ENCODE measurements at places on chromosomes 12 and 14.
A peak's percentile ranks its signal among the peaks of the same experiment; 100 is the strongest.

GRCh38 chr12:39502726-39503125 is 59.8 kb upstream of the KIF21A start:
- no peak for DNase-seq

DNA sequence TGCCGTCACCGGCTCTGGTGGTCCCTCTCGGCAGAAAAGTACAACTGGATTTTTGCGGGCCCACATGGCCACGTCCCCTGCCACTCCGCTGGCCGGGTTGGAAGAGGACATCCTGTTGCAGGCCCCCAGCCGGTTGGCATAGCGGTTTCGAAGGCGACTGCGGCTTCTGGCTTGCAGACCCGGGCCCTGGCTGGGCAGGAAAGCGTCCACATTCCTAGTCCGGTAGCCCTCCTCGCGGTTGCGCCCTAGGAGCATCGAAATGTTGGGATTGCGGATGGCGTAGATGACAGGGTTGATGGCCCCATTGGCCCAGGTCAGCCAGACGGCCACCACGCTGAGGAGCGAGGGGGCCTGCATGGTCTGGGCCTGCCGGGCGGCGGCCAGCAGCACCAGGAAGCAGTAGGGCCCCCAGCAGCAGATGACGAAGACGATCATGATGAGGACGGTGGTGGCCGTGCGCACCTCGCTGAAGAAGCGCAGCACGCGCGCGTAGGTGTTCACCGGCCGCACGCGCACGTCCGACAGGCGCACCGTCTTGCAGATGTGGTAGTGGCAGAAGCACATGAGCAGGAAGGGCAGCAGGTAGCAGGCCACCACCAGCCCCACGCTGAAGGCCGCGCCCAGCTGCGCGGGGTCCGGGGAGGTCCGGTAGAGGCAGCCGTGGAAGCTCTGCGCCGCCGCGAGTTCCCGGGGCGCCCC is 1.2 kb downstream of the GPR135 start:
- peak; percentile 4 for DNase-seq

GRCh38 chr12:53419756-53420155 is 3.9 kb upstream of the AMHR2 start:
- no peak for DNase-seq

GRCh38 chr14:96452684-96453083 is 49.5 kb upstream of the PAPOLA start:
- DNase-seq, result no peak

DNA sequence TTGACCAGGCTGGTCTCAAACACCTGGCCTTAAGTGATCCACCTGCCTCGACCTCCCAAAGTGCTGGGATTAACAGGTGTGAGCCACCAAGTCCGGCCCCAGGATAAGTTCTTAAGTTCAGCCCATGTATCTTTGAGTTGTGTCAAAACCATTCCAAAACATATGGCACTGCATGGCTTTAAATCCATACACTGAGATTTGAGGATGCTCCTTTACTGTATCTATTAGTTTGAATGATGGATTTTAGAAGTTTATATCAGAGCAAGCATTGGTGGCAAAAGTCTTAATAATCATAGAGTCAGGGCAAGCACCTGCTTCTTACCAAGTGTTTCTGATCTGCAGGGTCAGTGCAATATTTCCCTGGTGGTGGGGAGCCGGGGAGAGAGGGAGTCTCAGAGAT is 6.1 kb downstream of the KRT6B start:
- DNase-seq, result no peak

DNA sequence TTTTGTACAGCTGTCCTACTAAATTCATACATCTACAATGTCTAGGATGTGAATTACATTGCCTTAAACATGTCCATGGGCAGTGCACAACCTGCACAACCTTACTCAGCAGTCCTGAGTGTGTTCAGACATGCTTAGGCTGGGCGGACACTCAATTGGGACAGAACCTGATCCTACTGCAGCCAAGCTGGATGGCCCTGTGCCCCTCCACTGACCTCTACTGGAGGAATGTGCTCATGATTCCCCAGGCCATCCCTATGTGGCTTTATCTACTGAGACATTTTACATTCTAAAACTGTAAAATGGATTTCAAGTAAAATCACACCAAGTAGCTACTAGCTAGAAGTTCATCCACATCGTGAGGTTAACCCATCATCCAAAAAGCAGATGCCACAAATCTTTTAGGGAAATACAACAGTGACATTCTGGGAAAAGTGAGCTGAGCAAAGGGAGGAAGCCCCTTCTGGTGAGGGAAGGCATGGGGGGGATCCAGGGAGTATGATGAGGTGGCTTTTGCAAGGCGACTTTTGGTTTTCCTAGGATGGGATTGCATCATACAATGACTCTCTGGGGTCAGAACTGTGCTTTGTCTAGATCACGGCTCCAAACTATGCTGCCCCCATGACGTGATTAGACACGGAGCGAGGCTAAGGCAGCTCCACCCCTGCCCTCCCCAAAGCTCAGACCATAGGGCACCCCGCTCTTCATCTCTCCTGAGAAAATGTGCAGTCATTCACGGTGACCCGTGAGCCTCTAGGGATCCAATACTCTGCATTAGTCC is 911.7 kb upstream of the TMEM132C start:
- DNase-seq, result no peak

DNA sequence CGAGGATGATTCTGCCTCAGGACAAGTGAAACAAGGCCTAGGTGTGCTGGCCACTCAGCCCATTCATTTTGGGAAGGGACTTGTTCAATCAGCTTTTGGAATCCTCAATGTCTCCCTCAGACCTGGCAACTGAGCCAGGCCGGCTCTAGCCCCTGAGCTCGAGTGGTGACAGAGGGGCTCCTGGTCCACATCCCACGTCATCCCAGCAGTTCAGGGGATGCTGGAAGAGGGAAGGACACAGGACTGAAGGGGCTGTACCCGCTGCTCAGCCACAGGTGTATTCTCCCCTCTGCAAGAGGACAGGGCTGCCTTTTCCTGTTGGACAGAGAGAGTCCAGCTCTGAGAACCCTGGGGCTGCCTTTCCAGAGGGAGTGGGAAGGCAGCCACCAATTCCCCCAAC is 244.6 kb upstream of the SFSWAP start:
- DNase-seq, result no peak

- no peak for DNase-seq
Observed at GRCh38 chr12:99611599-99611998, 36.0 kb upstream of the GARIN6 start.

DNA sequence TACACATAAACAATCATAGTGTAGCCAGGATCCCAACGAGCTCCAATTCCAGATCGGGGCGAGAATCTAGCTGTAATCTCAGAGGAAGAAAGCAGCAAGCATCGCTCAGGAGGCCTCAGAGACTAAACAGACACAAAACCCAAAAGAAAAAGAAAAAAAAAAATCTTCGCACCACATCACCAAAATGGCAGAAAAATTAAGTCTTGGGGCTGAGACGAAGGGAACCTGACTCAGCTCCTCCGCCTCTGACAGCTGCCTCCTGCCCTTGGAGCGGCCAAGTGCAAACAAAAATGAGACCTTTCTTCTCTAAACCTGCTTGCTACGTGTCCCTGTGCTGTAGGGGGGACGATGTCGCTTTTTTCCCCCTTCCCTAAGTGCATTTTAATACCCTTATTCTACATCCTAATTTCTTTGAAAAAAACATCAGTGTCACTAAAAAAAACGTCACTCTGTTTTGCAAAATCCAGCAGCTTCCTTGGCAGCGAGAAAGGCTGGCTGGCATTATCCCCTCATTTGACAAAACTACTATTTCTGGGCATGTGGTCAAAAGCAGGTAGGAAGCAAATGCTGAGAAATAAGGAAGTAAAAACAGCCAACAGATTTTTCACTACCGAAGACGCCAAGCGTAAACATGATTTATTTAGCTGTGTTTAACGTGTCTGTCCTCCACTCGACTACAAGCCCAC is 30.5 kb downstream of the BCL11B start:
- DNase-seq, result peak; percentile 58

GRCh38 chr12:56590237-56590830 is 39.8 kb downstream of the BAZ2A start:
- DNase-seq, result no peak

- DNase-seq, result no peak
Observed at GRCh38 chr14:97283426-97283825, 486.2 kb downstream of the VRK1 start.

GRCh38 chr14:90521930-90522483 is 125.2 kb downstream of the CALM1 start:
- DNase-seq, result no peak

GRCh38 chr14:63857466-63858030 is 4.7 kb downstream of the SYNE2 start:
- peak; percentile 68 for DNase-seq

DNA sequence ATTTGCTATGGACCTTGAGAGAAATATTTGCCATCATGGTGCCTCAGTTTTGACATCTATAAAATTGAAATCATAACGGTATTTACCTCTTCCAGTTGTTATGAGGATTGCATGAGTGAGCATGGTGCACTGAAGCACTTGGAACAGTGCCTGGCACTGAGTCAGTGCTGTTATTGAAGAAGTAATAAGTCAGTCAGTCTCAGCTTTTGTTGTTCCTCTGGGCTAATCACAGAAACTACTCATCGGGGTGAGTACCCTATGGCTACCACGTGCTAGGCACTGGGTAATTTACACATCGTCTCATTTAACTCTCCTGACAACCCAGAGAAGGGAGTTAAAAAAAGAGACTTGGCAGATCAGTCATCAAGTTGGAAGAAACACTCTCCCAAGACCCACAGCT is 159.5 kb upstream of the NRXN3 start:
- DNase-seq, result no peak

GRCh38 chr12:2653461-2653965 is 141.3 kb upstream of the FKBP4 start:
- no peak for DNase-seq

GRCh38 chr14:31855262-31855661 is 221.8 kb upstream of the ARHGAP5 start:
- no peak for DNase-seq

- DNase-seq, result no peak
Observed at GRCh38 chr12:114477989-114478395, 72.0 kb upstream of the TBX5 start.

- no peak for DNase-seq
Observed at GRCh38 chr14:103568952-103569351, 6.2 kb downstream of the COA8 start.

- DNase-seq, result no peak
Observed at GRCh38 chr14:64391113-64391725, 3.1 kb downstream of the MTHFD1 start.

DNA sequence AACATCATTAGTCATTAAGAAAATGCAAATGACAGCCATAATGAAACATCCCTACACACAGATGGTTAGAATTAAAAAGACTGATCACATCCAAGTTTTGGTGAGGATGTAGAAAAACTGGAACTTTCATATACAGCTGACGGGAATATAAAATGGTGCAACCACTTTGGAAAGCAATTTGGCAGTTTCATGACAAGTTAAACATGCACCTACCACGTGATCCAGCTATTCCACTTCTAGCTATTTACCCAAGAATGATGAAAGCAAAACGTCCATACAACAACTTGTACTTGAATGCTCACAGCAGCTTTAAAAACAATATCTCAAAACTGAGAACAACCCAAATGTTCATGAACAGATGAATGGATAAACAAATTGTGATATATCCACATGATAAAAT is 77.9 kb upstream of the AVPR1A start:
- DNase-seq, result no peak

DNA sequence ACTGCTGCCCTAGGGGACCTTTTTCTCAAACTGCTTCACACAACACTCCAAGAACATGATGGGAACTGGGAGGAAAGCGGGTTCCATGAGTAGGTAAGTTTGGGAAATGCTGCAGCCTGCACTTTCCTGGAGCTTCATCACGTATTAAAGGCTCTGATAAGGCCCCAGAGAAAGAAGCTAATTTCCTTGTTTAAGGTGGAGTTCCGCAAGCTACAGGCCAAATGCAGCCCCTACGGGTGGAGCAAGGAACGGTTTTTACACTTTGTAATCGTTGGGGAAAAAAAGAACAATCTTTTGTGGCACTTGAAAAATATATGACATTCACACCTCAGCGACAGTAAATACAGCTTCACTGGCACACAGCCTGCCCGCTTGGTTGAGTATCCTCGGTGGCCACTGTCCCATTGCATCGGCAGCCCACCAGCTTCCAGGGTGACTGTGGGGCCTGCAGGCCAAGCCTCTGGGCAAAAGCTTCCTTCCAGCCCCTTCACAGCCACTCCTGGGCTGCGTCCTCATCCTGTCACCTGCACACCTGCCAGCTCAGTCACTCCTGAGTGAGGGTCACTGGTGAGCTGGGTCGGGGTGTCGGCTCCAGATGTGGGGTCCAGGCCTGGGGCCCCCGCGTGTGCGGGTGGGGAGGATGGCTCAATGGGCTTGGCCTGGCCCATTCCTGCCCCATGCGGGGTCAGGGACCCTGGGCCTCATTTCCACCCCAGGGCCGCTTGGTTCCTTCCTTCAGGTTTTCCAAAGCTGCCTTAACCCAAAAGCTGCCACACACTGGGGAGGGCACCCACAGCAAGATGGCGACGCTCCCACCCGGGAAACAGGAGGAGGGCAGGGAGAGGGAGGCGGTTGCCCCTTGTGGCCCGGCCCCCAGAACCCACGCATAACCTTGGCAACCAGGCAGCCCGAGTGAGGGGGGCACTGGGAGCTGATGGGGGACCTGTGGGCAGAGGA is 2.4 kb downstream of the AMN start:
- DNase-seq, result no peak

DNA sequence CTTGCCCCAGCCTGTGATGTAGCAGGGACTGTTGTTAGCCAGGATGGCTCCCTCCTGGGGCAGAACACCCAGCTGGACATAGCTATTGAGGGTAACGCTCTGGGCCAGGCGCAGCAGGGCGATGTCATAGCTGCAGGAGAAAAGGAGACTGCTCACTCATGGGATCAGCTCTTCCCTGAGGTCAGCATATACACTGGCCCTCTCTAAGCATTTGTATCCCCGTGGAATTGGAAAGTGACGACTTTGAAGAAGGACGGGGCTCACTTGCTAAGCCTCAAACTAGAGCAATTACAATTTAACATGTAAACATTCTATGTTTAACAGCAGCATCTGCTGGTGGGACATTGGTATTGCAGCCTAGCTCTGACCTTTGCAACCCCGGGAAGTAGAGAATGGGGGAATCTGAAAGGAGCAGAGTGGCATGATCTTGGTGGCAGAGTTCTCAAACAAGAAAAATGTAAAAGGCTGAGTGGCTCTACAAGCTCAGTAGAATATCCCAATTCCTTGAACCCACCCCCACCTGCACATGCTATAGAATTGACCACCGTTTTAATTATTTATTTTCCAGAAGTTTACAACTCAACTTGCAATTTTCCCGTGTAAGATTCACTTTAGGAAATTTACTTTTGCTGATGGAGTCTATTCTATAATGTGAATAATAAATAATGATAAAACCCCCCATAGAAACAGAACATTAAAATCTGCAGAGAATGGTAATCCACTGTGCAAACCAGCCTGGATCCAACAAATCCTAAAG is 5.0 kb downstream of the CELA1 start:
- peak; percentile 76 for DNase-seq

DNA sequence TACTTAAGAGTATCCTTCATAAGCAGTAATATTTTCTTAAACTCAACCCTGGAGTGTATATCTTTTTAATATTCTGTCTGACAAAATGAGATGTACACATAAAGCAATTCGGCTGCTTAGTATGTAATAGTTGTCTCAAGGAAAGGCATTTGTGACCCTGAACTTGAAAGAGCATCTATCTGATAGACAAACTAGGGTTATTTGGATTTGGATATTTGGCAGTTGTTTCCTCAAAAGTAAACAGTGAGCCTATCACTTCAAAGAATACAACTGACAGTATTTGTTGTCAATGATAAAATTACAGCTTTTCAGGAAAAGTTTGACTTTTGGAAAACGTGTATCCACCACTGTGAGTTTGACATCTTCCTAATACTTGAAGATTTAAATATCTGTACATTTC is 123.4 kb downstream of the TGFB3 start:
- no peak for DNase-seq

Measured in CD4-positive, alpha-beta T cell treated with Interleukin-6 at 100 ng/mL for 8 hours (primary cell).